Stimulated activated CD8-positive, alpha-beta memory T cell treated with anti-CD3 and anti-CD28 coated beads, Interleukin-15, amount 100 ng/mL, for 24 hours (primary cell): ENCODE measurements at places on chromosomes 4 and X.

DNA sequence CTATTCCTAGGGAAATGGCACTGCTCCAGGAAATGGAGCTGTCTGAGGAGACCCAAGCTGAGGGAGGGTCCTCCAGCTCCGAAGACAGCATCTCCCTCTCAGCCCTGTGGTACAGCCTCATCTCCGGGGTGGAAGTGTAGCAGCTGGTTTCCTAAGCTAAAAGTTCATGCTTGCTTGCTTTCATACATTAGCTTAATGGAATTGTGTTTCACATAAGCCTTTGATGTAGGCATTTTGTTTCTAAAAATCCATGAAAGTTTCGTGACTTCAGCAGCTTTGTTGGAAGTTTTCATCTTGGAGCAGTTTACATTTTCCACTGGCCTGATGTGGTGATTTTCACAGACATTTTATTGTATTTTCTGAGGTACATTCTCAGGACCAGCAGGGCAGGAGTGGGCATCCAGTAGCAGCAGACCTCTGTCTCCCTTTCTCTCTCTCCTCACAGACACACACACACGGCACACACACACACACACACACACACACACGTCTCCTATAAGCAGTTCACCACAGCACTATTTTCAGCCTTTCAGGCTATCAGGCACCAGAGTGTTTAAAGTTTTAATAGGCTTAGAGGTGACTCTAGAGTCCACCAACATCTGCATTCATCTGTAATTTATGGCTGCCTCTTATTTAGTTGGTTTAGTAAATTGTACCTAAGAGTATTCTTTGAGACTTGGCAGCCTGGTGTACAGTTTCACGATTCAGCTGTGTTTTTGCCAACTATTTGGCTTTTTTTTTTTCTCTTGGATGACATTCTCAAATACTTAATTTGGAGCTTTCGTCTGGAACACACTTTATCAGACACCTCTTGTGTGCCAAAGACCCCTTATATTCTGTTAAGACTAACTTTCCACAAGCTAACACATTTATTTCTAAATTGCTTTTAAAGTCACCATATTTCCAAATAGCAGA is 225.8 kb upstream of the SFRP2 start:
- no peak for DNase-seq

DNA sequence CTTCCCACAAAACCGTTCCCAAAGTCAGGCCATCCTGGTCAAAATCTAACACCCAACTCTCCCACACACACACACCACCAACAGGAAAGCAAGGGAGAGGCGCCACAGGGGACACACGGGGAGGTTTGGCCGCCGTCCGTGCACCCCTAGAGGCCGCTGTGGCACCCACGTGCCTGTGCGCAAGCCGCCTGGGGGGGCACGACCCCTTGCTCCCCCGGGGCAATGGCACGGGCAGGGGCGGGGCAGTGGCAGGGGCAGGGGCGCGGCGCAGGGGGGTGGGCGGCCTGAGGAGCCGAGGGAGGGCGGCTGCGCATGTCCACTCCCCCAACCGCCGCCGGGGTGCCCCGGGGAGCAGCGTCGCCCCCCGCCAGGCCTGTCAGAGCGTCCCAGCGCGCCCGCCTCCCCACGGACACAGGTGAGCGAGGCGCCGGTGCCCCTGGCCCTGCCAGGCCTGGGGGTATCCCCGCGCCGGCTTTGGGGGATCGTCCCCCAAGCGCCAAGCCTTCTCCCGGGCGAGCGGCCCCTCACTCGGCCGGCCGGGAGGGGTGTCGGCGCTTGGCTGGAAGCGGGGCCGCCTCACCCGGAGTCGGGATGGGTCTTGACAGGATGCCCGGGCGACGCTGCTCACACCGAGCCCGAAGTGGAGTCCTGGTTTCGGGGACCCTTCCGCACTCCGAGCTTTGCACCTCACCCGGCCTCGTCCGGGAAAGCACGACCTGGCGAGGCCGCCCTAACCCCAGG is at the start of gene ERAS:
TSS of gene ERAS (plus strand) at position 379 of the 741 bp plus-strand sequence. CDS start 2,611 bp downstream, outside the sequence.
- no peak for DNase-seq

GRCh38 chr4:89056953-89057398 is at the start of gene FAM13A:
Gene FAM13A (minus strand): TSS chr4:89057185. CDS start chr4:89056964, 221 bp downstream.
- DNase-seq: no peak

DNA sequence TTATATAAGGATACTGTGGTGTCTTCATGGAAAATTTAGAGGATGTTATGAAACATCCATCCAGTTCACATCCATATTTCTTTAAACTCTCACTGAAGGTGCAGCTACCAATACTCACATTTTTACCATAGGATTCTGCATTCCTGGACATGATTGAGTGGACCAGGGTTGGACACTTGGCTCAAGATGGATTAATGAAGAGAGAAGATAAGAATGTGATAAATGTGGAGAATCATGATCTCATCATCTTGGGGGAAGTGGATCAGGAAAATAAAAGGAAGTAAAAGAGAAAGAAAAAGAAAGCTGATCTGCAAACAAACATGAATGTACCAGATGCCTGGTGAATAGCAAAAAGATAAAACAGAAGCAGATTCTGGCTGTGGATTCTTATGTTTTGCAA is 175.4 kb downstream of the NPFFR2 start:
- DNase-seq: no peak

- DNase-seq: no peak
Measured at GRCh38 chr4:2433609-2434350, 15.0 kb downstream of the CFAP99 start.

DNA sequence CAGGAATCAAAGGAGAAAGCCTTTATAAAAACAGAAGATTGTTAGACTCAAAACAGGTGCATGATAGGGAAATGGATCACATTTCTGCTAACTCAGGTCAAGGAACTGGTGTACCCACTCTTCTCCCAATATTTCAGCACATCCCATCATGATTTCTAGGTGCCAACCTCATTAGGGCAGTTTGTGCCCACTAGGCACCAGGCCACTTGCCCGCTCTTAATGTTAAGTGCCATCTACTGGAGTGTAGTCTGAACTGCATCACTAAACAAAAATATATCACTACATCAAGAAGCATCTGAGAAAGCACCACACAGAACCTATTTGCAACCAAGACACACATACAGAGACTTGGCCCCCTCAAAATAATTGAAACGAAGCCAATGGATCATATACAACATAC is 140.4 kb upstream of the GRID2 start:
- DNase-seq: no peak

GRCh38 chr4:81845761-81846160 is 374.1 kb upstream of the RASGEF1B start:
- no peak for DNase-seq

DNA sequence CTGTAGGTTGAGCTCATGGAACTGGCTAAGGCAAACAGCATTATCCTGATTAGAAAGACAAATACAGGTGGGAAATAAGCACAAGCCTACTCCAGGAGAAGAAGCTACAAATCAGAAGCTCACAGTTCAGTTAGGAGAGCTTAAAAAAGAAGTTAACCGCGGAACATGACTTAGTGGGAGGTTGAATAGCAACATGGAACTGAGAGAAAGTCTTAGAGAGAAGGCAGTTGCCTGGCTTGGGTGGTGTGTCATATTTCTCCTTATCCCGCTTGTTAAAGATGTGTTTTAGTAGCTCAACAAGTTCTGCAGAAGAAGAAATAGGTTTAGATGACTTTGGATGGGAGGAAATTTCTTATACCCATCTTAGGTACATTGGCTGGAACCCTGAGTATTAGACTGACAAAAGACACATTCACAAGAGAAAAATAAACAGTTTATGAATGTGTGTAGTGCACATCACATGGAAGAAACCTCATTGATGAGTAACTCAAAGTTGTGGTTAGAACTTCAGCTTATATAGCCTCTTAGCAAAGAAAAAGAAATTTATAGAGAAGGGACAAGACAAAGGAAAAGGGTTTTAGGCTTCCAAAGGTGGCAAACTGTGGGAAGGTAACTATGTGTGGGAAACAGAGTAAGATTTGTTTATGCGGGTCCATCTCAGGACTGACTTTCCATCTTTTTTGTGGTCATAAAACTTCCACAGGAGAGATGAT is 37.4 kb upstream of the RXFP1 start:
- DNase-seq: no peak

DNA sequence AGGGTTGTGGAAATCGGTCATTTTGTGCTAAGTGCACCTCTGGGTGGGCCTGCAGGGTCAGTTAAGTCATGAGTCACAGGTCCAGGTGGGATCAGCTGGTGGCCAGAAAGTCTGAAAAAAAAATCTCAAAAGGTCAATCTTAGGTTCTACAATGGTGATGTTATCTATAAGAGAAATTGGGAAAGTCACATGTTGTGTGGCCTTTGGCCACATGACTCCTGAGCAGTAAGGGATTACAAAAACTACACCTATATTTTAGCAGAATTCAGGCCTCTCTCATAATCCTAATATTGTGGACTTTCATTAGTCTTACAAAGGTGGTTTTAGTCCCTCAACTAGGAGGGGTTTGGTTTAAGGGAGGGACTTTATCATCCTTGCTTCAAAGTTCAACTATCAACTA is 59.1 kb downstream of the UCHL1 start:
- DNase-seq: no peak

GRCh38 chrX:154436374-154436982 is 476 bp upstream of the GDI1 start:
- no peak for DNase-seq

- no peak for DNase-seq
Measured at GRCh38 chr4:78749972-78750727, 26.0 kb upstream of the BMP2K start.

GRCh38 chr4:65696436-65696835 is 26.1 kb upstream of the EPHA5 start:
- no peak for DNase-seq

DNA sequence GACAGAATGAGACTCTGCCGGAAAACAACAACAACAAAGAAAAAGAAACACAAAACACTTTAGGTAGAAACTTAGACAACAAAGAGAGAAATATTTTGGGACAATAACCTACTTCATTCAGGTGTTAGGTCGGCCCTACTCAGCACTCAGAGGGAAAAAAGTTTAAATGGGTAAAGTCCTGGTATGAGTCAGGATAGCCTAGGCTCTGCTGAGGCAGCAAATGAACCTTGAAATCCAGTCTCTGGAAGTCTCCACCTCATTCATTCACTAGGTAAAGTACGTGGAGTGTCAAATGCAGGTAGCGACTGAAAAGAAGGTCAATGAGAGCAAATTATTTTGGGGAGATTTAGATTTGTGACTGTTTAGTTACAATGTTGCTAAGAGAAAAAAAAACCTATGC is 127.4 kb downstream of the FHDC1 start:
- DNase-seq: no peak

- DNase-seq: no peak
Measured at GRCh38 chr4:158789853-158790252, 21.0 kb downstream of the FNIP2 start.

- DNase-seq: no peak
Measured at GRCh38 chr4:156547439-156547838, 424.2 kb downstream of the PDGFC start.

GRCh38 chr4:48930654-48931053 is 24.1 kb upstream of the OCIAD2 start:
- no peak for DNase-seq

GRCh38 chr4:53744446-53745160 is 153.3 kb upstream of the LNX1 start:
- DNase-seq: no peak

- no peak for DNase-seq
Measured at GRCh38 chr4:153074486-153074885, 129.8 kb upstream of the TRIM2 start.

DNA sequence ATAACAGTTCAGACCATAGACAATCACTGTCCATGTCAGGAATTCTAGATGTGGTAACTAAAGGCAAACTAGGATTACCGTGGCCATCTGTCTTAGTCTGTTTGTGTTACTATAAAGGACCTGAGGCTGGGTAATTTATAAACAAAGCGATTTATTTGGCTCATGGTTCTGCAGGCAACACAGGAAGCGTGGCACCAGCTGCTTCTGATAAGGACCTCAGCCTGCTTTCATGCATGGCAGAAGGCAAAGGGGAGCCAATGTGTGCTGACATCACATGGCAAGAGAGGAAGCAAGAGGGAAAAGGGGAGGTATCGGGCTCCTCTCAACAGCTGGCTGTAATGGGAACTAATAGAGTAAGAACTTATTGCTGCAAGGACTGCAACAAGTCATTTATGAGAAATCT is 376.7 kb downstream of the GPM6A start:
- DNase-seq: no peak

DNA sequence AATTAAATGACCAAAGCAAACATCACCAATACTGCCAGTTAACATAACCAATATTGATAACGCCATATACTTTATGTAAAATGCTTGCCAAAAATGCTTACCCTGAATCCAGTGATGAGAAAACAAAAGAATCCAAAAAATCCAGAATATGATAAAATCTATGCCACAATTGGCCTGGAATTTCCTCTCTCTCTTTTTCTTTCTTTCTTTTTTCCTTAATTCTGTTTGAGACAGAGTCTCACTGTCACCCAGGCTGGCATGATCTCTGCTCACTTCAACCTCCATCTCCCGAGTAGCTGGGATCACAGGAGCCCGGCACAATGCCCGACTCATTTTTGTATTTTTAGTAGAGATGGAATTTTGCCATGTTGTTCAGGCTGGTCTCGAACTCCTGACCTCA is 9.8 kb upstream of the SLC7A11 start:
- DNase-seq: no peak

- DNase-seq: no peak
Measured at GRCh38 chr4:39729557-39729956, 31.6 kb downstream of the UBE2K start.

GRCh38 chr4:99038213-99038612 is 42.7 kb downstream of the METAP1 start:
- no peak for DNase-seq

GRCh38 chr4:119210775-119211174 is 1.7 kb upstream of the USP53 start:
- no peak for DNase-seq

- no peak for DNase-seq
Measured at GRCh38 chr4:40686081-40686913, 56.6 kb upstream of the RBM47 start.

- no peak for DNase-seq
Measured at GRCh38 chr4:25113915-25114904, 46.0 kb downstream of the SEPSECS start.

- no peak for DNase-seq
Measured at GRCh38 chrX:9467751-9468150, 2.9 kb downstream of the TBL1X start.

DNA sequence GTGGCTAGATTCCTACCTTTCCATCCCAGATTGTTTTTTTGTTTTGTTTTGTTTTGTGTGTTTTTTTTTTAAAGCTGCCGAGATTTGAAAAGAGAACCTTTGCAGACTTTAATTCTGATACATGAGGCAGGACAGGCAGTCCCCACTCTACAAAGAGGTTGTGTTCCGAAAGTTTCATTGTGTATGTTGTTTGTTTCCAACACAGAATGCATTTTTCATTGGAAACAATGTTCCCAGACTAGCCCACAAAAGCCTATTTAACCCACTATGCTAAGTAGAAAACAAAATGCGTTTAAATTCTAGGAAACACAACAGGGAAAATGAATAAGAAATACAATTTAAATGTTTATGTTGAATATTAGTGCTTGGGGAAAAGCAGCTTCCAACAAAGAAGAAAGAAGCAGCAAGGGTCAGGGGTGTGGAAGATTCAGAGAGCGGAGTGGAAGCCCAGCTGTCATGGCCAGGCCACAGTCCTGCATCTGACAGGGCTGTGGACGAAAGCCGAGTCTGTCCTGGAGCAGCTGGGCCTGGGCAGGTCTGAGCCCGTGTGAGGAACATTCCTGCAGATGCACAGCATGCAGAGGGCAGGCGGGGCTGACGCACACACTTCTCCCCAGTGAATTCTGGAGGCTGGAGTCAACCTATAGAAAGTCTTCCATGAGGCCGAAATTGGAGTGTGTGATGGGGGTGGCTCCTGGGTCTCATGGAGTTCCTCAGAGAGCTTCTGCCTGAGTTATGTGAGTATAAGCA is 12.4 kb upstream of the SETD7 start:
- DNase-seq: no peak
